ENCODE measurements at places on chromosomes 16 and 17.

DNA sequence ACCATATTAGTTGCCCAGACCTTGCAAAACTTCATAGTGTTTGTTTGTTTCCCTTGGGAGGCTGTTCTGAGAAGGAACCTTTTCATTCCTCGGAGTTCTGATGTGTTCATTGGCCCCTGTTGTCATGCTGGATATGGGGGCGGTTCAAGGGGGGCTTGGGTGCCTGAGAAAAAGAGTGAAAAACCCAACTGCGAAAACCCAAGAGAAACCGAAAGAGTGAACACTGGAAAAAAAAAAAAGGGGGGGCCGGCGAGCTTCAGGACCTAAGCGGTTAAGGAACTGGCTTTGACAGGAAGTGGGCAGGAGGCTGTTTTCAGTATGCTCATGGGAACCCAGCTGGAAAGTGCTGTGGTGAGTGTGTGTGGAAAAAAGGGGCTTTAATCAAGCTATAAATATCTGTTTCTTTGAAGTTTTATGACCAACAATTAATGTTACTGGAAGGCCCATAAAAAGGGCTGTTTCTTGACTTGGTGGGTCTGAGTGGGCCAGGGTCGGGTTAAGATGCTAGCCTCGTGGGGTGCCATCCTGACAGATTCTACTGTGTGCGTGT is 510.7 kb downstream of the MAF start:
- DNase-seq: no peak

DNA sequence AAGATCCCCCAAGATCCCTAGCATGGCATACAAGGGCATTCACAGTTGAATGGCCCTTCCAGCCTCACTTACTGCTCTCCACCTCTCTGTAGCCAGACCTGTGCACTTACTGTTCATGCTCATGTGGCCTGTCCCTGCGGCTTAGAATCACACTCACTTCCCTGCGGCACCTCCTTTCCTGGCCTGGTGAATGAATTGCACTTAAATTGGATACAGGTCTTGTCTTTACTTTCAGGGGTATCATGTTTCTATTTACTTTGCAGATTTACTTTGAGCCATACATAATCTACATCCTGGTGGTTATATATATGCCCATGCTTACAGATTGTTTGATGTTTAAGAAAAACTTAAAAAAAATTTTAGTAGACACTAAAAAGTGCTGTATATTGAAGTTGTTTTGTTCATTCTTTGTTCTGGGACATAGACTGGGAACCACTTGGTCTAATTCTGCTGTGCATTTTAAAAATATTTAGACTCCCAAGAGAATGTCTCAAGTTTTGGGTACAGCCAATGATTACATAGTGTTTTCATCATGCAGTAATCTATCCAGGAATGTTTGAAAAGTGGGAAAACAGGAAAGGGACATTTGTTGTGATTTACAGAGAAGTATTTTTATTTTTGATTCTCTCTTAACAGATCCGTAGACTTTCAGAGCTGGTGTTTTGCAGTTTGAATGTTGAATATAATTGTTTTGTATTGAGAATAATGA is 63.9 kb downstream of the NUP88 start:
- no peak for DNase-seq

GRCh38 chr16:85994492-85995490 is 95.8 kb downstream of the IRF8 start:
- no peak for DNase-seq

- no peak for DNase-seq
These were observed 294.7 kb downstream of the KIF2B start for GRCh38 chr17:54117452-54117851.

DNA sequence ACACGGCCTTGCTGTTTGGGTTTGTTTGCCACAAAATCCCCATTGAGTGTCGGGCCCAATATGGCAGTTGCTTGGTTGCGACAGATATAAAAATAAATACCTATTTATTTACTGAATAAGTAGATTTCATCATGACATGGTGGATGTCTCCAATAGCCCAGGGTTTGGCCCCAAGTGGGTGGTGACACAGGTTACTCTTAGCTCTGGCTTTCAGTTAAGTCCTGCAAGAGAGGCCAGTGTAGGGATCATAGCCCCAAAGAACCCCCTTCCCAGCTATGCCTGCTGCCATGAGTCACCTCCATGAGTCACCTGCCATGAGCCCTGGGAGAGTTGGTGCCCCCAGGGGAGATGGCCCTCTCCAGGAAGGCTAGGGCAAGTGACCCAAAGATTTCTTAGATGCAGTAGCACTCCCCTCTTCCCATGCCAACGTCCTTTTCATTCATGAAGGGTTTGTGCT is 78.7 kb upstream of the LGALS9 start:
- DNase-seq: no peak

DNA sequence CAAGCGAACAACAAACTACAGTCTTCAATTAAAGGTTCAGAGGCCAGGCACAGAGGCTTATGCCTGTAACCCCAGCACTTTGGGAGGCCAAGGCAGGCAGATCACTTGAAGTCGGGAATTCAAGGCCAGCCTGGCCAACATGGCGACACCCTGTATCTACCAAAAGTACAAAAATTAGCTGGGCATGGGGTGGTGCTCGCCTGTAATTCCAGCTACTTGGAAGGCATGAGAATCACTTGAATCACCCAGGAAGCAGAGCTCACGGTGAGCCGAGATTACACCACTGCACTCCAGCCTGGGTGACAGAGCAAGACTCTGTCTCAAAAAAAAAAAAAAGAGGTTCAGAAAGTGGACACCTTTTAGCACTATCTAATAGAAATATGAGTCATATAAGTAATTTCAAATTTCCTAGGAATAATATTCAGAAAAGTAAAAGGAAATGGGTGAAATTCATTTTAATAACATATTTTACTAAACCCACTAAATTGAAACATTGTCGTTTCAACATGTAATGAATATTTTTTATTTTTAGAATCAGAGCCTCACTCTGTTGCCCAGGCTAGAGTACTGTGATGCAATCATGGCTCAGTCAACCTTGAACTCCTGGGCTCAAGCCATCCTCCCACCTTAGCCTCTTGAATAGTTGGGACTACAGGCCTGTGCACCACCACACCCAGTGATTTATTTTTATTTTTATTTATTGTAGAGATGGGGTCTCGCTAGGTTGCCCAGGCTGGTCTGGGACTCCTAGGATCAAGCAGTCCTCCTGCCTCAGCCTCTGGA is 15.2 kb upstream of the MARCHF10 start:
- DNase-seq: no peak
